ENCODE measurements at places on chromosomes 11 and 22. TPM values are rescaled to one million over a fixed set of nuclear protein-coding genes. Genes with fewer than 3 reads are reported as not detected.

Gene CD3G
- total RNA-seq: 4.8 TPM

Gene HMGXB4
- total RNA-seq: 17.3 TPM

Gene BRD1
- total RNA-seq: 40.5 TPM

Gene SHANK3
- total RNA-seq: 40.5 TPM

Gene STX5
- 39.6 TPM for total RNA-seq

Gene RFPL2
- total RNA-seq: not detected

Gene ZFP91
- total RNA-seq: 43.7 TPM

Gene OR8H2
- total RNA-seq: not detected

Gene ATG2A
- 26.9 TPM for total RNA-seq

Gene MPZL2
- total RNA-seq: 111 TPM

Gene B4GALNT4
- 1.4 TPM for total RNA-seq

Gene FAT3
- total RNA-seq: 2.6 TPM

Gene OR6A2
- 0.25 TPM for total RNA-seq

Gene PGA5
- total RNA-seq: 0.35 TPM

Gene CCDC34
- 5.4 TPM for total RNA-seq

Gene SAA2
- total RNA-seq: 82.0 TPM

Gene AQP11
- total RNA-seq: 1.4 TPM

Gene ROM1
- total RNA-seq: 7.9 TPM

Gene H19
- total RNA-seq: 53.8 TPM

Gene SLC1A2
- 0.28 TPM for total RNA-seq

Gene ACR
- total RNA-seq: 1.6 TPM

Gene TPBGL
- 0.69 TPM for total RNA-seq

Gene CRKL
- 44.7 TPM for total RNA-seq

Gene GRIA4
- total RNA-seq: not detected

Gene SPDYC
- total RNA-seq: not detected

Gene CCDC88B
- 13.3 TPM for total RNA-seq

Gene LIPT2
- 4.0 TPM for total RNA-seq

Gene CRYBB3
- not detected for total RNA-seq

Gene JHY
- total RNA-seq: 13.6 TPM

Gene USH1C
- total RNA-seq: 38.6 TPM

Gene GAB4
- not detected for total RNA-seq

Gene MAP6
- 7.7 TPM for total RNA-seq

Gene LMO1
- total RNA-seq: not detected

Gene OR5A1
- total RNA-seq: not detected

Gene NEFH
- total RNA-seq: 0.60 TPM

Gene MS4A7
- total RNA-seq: 47.6 TPM

Gene HOATZ
- not detected for total RNA-seq

Gene NUP50
- 64.2 TPM for total RNA-seq

Gene SAA4
- total RNA-seq: 1.3 TPM

Gene OVOL1
- total RNA-seq: 6.6 TPM

Gene MUC5AC
- total RNA-seq: 0.03 TPM

Gene GLYAT
- total RNA-seq: 57.8 TPM

Gene NRIP3
- 1.6 TPM for total RNA-seq

Gene WNT7B
- total RNA-seq: 1.6 TPM

Gene CREB3L1
- 7.3 TPM for total RNA-seq

Gene LDHAL6A
- total RNA-seq: not detected
